ENCODE measurements at places on chromosomes 11 and 22.
A peak's percentile ranks its signal among the peaks of the same experiment; 100 is the strongest.

DNA sequence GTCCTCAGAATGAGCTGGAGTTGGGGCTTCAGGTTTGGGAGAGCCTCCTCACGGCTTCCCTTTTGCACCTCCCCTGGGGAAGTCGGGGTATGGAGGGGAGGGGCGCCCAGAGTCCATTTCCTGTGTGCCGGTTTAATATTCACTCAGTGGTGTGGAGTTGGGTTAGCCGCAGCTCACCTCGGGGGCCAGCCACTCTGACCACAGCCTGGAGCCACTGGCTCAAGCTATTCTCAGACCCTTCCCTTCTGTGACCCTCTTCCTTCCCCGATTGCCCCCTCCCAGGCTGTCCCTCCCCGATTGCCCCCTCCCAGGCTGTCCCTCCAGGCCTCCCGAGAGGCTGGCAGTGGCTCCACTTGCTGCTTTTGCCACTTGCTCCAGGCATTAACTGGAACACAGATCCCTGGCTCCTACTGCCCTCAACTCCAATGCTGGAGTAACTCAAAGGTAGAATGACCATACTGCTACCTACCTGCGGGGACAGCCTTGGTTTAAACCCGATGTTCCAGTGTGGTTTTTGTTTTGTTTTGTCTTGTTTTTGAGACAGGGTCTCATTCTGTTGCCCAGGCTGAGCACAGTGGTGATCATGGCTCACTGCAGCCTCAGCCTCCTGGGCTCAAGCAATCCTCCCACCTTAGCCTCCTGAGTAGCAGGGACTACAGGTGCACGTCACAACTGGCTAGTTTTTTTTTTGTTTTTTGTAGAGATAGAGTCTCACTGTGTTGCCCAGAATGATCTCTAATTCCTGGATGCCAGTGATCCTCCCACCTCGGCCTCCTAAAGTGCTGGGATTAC is 29.3 kb downstream of the RPUSD4 start:
- no peak for DNase-seq

DNA sequence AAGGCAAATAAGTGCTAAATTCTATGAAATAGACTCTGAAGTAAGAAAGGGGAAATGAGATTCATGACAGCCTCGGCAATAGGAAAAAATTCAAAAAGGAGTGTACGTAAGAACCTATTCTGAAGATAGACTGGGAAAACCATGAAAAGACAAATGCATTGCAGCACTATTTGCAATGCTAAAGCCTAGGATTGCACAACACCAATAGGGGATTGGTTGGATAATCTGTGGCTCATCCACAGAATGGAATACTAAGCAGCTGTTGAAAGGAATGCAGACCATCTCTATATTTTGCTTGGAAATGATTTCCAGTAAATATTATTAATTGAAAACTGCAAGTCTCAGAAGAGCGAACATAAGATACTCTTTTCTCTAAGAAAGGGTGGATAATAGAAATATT is 91.7 kb upstream of the CLMP start:
- no peak for DNase-seq

DNA sequence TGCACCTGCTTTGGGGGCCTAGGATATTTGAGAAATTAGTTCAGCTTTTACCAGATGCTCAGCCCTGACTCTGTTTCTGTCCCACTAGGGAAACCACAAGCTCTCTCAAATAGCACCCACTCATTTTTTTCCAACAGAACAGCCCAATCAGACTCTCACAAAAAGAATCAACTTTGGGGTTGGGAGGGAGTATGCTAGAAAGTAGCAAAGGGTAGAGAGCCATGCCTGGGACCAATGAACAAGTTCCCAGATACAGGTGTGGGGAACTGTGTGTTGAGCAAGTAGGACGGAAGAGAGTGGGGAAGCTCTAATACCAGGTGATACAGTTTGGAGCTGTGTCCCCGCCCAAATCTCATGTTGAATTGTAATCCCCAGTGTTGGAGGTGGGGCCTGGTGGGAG is 41.1 kb downstream of the TRIM66 start:
- DNase-seq = peak; percentile 20

- no peak for DNase-seq
Observed at GRCh38 chr11:59759900-59760299, 4.7 kb downstream of the STX3 start.

All from NCI-H2171 treated with DMSO at 0.1 percent for 48 hours (cell line).